Stimulated activated CD8-positive, alpha-beta memory T cell treated with anti-CD3 and anti-CD28 coated beads, Interleukin-4, amount 100 ng/mL, for 4 hours (primary cell): ENCODE measurements at places on chromosomes 2 and 18.

DNA sequence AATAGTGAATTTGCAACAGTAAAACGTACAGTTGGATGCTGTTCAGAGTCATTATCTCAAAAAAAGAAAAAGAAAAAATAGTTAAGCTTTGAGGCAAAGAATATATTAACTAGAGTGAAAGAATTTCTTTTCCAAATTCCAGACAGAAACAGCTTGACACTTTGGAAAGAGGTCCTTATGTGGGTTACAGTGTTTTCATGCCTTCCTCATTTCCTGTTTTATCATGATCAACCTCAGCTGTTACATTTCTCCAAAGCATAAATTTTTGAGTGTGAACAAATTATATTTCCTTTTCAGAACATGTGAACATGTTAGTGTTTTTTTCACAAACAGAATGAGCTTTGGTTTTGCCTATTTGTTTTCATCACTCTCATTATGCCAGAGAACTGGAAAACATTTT, 13.6 kb downstream of the FRZB start:
- DNase-seq: no peak

- no peak for DNase-seq
Measured at GRCh38 chr2:241804326-241805229, 4.4 kb upstream of the NEU4 start.

DNA sequence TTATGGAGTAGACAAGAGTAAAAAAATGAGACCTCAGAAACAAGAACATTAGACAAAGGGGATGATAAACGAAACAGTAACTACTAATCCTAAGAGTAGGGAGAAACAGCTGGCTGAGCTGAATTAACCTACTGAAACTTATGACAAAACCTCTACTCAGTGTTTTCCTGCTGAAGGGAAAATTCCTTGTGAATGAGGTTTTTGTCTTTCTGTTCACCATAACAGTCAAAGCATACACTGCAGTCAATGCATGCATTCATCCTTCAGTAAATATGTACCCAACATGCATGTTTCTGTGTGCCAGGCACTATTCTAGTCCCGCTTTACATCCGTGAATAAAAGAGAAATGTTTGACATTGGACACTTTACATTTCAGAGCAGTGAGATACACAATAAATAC, 805.6 kb upstream of the KLHL29 start:
- no peak for DNase-seq

DNA sequence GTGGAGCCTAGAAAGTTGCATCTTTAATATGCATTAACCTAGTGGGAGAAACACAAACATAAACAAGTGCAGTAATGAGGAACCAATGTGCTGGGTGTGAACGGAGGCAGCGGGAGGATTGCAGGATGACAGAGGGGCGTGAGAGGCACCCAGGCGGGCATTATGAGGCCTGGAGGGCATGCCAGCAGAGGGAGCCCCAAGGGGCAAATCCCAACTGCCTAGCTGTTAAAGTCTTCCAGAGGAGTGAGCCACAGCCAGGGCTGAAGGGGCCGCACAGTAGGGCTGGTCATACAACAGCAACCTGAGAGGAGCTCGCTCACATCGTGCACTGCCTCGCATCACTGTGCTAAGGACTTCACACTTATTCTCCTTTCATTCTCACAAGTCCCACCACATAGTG, 13.3 kb upstream of the PRELID3A start:
- no peak for DNase-seq

DNA sequence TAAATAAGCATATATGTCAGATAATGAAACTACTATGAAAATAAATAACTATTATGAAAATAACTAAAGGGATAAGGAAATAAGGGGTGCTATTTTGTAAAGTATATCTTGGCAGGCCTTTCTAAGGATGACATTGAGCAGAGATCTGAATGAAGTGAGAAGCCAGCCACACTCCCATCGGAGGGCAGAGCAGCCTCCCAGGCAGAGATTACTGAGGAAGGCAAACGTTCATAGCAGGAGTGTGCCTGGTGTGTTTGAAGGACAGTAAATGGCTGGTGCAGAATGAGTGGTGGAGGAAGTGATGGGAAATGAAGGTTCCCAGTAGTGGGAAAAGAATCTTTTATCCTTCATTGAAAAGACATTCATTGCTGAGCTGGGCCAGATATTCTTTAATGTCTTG, 62.5 kb downstream of the SPHKAP start:
- DNase-seq: no peak

DNA sequence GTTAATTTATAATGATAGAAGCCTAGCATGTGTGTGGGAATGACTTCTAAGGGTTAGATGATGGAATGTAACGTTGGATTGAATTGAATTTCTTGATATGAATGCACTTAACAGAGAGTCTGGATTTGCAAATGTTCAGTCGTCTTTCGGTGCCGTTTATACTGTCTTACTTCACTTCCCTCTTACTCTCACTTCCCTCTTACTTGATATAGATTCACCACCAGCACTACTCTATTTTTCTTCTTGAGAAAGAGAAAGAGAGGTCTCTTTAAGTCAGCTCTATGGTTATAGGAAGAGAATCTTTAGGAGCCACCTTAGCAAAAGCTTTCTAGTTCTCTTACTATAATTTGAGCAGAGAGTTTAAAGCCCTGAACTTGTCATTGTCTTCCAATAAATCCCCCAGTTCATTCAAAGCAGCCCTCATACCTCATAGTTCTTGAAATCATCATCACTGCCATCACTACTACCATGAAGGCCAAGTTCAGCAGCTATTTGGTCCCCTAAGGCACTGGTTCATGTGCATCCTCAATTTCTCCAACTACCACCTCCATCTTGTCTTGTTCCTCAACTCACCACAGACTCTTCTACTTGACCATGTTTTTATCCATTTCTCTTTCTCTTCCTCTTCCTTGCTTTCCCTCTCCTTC, 501.7 kb upstream of the TCF4 start:
- no peak for DNase-seq

GRCh38 chr2:211376410-211376809, 820.0 kb downstream of the CPS1 start:
- no peak for DNase-seq

DNA sequence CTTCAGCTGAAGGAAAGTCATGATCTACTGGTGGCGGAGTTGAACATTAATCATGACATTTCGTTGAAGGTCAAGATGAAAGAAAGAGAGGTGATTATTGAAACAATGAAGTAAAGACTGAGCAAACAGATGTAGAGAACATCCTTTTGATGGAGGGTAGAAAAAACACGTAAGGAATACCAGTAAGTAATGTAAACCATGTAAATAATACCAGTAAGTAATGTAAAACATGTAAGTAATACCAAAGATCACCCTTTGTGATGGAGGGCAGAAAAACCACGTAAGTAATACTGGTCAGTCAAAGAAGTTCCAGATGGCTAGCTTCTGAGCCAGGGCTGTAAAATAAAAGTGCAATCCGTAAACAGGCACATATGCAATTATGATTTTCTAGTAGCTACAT, 1387.7 kb downstream of the SUCLG1 start:
- no peak for DNase-seq

GRCh38 chr2:155839991-155840390, 492.5 kb downstream of the NR4A2 start:
- DNase-seq: no peak

DNA sequence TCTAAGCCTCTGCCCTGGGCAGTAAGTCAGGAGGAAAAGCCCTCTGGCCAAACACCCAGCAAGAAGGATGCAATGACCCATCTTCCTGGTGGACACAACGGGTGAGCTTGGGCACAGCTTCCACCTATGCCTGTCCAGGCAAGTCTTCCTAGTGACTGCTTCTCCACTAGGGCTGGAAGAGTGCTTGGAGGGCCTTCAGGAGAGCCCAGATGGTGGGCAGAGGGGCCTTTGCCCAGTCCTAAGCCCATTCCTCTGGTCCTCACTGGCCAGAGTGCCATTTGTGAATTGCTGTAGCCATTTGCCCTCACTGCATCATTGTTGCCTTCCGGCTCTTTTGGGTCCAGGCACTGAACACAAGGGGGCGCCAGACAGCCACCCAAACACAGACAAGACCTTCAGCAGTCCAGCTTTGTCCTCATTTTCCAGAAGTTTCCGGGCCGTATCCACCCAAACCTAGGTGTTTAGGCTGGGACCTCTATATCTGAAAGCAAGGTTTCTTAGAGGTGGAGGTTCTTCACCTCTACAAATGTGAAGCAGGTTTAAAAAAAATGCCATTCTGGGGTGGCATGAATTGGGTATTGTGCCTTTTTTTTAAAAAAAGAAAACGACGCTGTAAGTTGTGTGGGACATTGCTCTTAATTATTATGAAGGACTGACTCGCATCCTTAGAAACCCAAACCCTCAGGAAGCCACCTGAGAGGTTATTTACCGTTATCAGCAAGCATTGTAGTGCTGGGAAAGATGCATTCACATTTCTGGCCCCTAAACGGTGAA, 29.5 kb downstream of the PAX8 start:
- peak; percentile 36 for DNase-seq

DNA sequence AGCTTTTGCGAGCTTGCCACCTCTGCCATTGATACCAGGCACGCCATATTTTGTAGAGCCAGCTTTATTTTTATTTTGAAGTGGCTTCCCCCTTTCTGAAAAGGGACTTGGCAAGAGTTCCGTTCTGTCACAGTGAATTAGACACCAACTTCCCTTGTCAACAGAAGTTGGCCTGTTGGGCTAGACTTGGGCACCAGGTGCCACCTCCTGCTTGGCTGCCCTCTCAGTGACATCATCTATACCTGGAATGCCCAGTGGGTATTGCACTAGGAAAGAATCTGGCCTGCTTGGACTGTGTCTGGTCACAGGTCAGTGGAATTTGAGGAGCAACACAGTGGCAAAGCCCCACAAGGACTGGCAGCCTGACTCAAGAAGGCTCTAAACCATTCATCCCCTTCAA, 101.0 kb downstream of the BCL2L11 start:
- no peak for DNase-seq

DNA sequence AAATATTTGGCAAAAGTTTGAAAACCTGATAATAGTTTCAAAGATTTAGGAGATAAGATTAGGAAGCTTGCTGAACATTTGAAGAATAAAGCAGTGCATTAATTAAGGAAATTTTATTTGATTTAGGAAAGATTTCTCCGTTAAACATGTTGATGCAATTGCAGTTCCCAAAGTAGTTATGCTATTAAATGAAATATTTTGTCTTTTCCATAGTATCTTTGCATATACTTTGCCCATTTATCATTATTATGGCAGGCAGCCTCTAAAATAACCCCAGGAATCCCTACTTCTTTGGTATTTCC, 136.5 kb downstream of the MREG start:
- DNase-seq: no peak

DNA sequence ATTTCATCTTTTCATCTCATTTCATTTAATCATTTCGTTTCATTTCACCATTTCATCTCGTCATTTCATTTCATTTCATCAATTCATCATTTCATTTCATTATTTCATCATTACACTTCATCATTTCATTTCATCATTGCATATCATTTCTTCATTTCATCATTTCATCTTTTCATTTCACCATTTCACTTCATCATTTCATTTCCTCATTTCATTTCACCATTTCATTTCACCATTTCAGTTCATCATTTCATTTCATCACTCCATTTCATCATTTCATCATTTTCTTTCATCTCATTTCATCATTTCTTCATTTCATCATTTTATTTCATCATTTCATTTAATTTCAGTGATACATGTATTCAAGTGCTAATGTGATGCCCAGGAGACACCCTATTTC, 127.1 kb downstream of the ANKRD30BL start:
- no peak for DNase-seq

DNA sequence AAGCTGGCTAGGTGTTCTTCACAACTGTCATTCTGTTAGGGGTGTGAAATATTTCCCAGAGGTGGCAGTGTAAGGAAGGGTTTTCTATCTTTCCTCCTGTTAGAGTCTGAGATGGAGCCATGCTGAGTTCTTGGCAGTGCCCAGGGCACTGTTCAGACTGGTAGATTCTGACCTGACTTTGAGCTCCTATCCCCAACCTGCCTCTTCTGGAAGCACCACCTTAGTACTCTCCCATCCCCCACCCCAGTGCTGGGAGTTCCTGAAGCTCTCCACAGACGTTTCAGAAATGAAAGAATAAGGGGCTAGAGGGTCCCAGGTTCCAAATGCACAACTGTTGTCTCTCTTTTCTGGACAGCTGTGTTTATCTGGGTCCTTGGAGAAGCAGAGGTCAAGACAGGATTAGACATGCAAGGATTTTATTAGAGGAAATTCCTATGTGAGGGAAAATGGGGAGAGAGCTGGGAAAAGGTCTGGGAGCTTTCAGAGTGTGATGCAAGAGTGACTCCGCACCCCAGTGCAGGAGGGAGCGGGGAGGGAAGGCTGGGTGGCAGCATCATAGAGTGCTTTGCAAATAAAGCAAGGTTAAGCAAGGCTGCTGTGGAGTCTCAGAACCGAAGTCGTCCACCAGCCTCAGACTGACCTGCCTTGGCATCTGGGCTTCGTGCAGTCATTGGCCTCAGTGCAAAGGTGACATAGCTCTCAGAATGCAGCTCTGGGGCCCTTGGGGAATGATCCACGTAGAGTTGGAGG, 75.5 kb downstream of the SLC4A3 start:
- DNase-seq: no peak

DNA sequence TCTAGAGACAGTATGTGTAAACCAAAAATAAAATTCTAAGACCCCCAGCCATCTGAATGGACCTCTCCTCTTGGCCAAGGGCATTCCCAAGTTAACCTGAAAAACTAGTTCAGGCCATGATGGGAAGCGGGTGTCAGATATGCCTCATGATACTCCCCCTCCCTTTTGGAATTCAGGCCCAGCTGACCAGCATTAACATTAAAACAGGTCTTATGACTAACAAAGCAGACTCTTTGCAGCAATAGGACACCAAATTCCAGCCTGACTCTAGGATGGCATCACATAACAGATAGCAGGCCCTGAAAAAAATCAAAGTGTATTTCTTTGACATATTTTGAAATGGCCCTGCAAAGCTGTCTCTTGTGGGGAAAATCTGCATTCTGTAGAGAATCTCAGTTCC, 73.3 kb upstream of the L3MBTL4 start:
- DNase-seq: no peak

DNA sequence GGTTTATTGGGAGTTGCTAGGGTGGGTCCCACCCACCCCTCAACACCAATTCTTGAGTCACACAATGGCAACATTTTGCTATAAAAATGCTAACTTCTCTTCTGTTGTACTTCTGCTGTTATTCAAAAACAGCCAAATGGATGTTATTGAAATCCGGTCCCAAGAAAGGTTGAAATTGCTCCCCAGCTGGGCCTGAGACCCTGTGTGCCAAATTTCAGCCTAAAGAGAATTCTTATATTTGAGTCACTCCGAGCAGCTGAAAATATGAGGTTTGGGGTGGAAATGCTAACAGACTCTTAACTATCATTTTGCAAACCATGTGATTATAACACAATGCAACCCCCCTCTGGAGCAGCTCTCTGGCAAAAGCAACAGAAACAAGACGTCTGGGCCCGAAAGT, 27.0 kb upstream of the ACVR1 start:
- no peak for DNase-seq

DNA sequence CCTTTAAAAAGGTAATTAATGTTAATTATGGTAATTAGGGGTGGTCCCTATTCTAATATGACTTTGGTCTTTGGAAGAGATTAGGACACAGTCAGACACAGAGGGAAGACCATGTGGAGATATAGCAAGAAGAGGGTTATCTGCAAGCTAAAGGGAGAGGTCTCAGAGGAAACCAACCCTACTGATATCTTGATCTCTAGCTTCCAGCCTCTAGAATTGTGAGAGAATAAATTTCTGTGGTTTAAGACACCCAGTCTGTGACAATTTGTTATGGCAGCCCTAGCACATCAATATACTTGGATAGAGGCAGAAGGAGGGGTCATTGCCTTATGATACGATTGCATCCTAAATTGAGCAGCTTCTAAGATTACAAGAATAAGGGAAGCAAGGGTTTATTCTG, 21.3 kb upstream of the NT5C1B start:
- DNase-seq: no peak

- no peak for DNase-seq
Measured at GRCh38 chr2:133169274-133169912, 398.9 kb downstream of the NCKAP5 start.
